Activated naive CD4-positive, alpha-beta T cell (primary cell): ENCODE measurements at places on chromosomes 1 and 21.
A peak's percentile ranks its signal among the peaks of the same experiment; 100 is the strongest.

GRCh38 chr1:211549092-211549711 is 29.8 kb downstream of the SLC30A1 start:
- no peak for DNase-seq

GRCh38 chr1:14923727-14924452 is 229.7 kb upstream of the TMEM51 start:
- no peak for DNase-seq

- no peak for DNase-seq
Measured at GRCh38 chr1:181680871-181681270, 197.6 kb downstream of the CACNA1E start.

GRCh38 chr1:160465123-160465522 is 57.9 kb downstream of the SLAMF6 start:
- DNase-seq: no peak

DNA sequence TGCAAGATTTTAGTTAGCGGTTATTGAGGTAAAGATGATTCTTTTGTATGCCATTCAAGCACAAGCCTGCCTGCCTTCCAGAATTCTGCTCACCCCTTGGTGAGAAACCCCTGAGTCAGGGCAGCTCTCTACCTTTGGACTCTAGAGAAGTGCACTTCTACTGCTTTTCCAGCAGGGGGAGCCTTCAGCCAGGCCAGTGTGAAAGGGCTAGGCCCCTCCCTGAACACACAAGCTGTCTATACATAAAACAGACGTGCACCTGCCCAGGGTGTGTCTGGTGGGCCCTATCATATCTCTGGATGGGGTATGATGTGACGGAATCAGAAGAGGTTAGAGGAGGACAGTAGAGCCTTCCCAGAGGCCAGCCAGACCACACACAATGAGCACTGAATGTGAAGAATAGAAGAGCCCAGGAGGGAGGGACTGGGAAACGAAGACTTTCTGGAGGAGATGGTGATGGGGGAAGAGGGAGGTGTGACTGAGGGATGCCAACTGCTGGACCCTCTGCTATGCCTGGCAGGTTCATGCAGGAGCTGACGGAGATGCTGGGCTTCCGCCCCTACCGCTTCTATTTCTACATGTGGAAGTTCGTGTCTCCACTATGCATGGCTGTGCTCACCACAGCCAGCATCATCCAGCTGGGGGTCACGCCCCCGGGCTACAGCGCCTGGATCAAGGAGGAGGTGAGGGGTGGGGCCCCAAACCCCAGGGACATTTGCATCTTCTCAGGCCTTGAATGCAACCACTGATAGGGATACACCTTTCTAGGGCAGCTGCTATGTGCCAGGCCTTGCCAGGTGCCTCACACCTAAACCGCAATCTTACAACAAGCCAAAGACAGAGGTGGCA is 13.0 kb upstream of the KCNC4 start:
- peak; percentile 29 for DNase-seq
